ENCODE measurements at places on chromosomes 12 and 14.

DNA sequence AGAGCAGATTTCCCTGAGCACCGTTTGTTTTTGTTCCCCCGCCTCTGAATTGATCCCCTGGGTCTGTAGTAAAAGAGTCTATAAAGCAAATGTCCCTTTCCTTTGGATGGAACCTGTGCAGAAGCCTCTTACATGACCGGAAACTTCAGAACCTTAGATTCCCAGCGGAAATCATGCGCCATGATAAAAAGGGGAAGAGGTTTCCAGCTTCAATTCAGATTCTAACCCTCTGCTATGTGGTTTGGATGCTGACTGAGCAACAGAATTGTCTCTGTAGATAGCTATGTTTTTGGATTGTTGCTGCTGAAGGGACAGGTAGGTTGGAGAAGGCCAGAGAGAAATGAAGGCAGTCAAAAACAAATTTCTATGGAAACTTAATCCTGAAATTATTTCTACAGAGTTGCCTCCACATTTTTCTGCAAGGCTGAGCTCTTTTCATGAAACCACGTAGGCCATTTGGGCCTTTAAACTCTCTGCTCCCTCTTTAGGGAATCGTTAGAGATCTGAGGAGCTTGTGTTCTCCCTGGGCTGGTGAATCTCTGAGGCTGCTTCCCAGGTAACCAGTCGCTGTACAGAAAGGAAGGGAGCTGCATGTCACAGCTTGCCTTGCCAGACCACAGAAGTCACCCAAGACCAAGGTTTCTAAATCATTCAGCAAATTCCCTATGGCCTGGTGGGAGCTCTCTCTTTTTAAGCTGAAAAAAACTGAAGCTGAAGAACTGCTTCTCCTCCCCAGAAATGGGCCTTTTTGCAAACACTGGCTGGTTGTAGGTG, 28.7 kb upstream of the OR10P1 start:
- no peak for DNase-seq

- no peak for DNase-seq
Observed at GRCh38 chr12:116891019-116891418, 9.8 kb upstream of the HRK start.

- no peak for DNase-seq
Observed at GRCh38 chr12:118103201-118103600, 610 bp downstream of the VSIG10 start.

DNA sequence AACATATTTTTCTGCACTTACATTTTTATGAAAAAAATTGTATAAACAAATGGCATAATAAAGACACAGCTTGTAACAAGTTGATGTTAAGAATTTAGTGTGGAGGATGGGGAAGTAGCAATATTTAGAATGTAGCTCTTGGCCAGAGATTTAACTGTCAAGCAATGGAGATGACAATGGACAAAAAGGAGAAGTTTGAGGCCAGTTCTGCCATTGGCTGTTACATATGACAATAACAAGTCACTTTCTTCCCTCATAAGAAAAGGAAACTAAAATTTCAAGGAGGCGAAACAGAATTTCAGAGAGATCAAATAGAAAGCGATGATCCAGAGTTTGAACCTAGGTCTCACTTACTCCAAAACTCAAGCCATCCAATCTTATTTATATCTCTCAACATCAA, 122.8 kb upstream of the CCDC175 start:
- DNase-seq = no peak

DNA sequence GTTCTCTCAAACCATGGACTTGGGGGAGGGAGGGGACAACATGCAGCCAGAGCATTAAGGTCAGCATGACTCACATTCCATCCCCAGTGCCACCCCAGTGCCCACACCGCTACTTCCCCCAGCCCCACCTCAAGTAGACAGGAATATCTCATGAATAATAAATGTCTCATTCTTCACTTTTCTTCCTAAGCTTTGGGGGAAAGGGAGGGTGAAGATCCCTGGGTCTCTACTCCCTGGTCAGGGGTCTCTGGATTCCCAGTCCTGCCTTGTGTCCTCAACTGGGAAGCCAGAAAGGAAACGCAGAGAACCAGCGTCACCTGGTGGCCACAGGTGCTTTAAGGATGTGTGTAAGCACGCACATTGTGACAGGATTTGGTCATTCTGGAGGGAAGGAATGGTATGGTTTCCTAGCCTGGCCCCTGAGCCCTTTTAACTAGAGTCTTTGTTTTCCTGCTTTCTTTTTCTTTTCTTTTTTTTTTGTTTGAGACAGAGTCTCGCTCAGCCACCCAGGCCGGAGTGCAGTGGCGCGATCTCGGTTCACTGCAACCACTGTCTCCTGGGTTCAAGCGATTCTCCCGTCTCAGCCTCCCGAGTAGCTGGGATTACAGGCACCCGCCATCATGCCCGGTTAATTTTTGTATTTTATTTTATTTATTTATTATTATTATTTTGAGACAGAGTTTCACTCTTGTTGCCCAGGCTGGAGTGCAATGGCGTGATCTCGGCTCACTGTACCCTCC, 3.4 kb downstream of the GPR84 start:
- DNase-seq = no peak

- no peak for DNase-seq
Observed at GRCh38 chr12:41684997-41685396, 459.7 kb downstream of the GXYLT1 start.

DNA sequence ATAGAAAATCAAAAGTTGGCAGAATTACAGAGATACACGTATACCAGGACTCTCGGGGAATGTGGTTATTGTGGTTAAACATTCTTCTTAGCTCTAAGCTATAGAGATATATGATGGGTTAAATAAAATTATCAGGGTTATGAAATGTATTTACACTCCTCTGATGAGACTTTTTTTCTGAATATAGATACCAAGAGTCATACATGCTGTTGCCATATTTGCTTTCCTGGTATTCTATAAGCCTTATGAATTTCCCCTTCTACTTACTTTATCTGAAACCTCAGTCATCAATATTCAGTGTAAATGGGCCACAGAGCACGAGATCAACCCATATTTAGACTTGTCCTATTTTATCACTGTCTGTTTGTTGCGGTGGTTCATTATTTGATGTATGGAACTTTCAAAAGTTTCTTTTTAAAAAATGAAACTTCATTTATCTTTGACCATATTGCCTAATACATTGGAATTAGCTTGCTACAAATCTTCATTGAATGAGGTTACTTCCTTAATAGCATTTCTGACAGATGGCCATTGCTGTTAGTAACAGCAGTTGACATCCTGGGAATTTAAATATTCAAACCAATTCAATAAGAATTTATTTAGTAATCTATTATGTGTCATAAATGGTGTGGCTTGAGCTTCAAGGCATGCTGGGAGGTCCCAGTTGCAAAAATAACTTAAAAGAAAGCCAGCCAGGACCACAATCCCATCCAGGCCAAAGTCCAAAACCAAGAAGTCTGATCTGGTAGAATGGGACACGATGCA, 393.5 kb downstream of the PCNX1 start:
- DNase-seq = no peak

- DNase-seq = no peak
Observed at GRCh38 chr12:74292351-74293194, 245.1 kb upstream of the ATXN7L3B start.

- DNase-seq = no peak
Observed at GRCh38 chr14:103318750-103319419, 15.2 kb upstream of the EIF5 start.

- no peak for DNase-seq
Observed at GRCh38 chr12:127393896-127394295, 873.1 kb upstream of the TMEM132C start.

- DNase-seq = no peak
Observed at GRCh38 chr14:74792249-74793039, 29.3 kb downstream of the YLPM1 start.

DNA sequence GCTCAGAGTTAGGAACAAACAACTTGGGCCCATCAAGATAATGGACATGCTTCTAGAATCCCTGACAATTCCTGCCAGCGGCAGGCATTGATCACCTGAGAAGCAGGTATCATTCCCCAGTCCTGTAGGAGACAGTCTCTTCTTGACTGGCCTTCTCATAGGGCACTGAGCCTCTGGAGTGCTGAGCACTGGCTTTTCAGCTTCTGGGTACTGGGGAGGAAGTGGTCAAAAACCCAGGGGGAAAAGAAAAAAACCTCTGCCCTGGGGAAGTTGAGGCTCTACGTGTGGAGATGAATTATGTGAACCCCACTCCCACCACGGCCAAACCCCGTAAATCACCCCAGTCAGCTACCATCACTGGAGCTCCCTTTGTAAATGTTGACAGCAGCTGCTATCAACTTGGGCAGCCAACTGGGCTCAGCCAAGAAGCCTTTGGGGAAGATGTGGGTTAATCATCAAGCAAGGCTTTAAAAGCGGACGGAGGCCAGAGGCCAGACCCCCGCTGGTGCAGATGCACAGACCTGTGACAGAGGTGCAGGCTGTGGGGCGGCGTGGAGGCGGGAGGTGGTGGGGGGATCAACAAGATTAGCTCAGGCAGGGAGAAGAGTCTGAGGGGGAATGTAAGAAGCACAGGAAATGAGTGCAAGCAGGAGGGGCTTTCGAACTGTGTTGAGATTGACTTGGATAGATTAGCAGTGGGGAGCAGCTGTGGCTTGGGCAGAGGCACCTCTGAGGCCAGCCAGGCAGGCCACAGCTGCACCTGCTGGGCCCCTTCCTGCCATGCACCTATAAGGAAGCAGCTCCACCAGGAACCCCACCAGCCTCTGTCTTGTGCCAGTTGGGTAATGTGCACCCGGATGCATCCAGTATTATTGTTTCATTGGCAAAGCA, 105.4 kb upstream of the HIF1A start:
- no peak for DNase-seq

GRCh38 chr14:74867673-74868072, 8.3 kb downstream of the PROX2 start:
- DNase-seq = peak; percentile 36

Data from stimulated activated CD4-positive, alpha-beta T cell treated with anti-CD3 and anti-CD28 coated beads, TNF-alpha, amount 100 ng/mL, for 4 hours (primary cell).